Kidney capillary endothelial cell (primary cell): ENCODE measurements at places on chromosomes 1 and 21.

GRCh38 chr1:157732755-157733154 lies 32.2 kb upstream of the FCRL3 start:
- DNase-seq, result no peak

GRCh38 chr1:223631473-223631872 lies 34.0 kb downstream of the CAPN8 start:
- DNase-seq, result no peak

DNA sequence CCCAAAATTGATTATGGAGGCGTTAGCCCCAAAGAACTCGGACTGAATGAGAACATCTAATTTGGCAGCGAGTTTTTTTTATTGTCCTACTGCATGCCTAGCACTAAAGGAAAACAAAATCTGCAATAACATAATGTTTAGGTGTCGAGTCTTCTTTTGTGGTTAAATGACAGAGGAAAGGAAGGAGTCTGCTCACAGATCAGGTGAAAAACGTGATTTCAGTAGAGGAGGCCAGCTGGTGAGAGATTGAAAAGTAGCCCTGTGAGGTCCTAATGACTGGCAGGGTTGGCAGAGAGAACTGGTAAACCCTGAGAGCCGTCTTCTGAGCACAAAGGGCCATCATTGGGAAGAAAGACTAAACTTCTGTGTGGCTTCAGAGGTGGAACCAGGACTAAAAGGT lies 24.2 kb downstream of the WDTC1 start:
- DNase-seq, result no peak

- peak; percentile 16 for DNase-seq
Measured at GRCh38 chr1:10399444-10399941, 629 bp downstream of the PGD start.

- no peak for DNase-seq
Measured at GRCh38 chr1:99643021-99643779, 2.7 kb upstream of the PALMD start.

DNA sequence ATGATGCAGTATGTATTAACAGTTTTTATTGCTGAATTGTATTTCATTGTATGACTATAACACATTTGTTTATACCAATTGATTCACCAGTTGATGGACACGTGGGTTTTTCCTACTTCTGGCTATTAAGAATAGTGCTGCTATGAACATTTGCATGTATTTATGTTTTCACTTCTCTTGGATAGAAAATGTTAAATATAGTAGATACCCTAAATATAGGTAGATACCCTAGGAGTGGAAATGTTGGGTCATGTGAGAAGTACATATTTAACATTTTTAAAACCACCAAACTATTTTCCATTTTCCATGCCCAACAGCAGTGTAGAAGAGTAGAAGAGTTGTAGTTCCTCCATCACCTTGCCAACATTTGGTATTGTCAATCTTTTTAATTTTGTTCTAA lies 7.8 kb downstream of the PHTF1 start:
- no peak for DNase-seq

GRCh38 chr1:914131-914890 lies 9.4 kb upstream of the SAMD11 start:
- no peak for DNase-seq

GRCh38 chr21:26782747-26783146 lies 62.5 kb downstream of the ADAMTS1 start:
- no peak for DNase-seq

GRCh38 chr1:74396462-74396861 lies 115.9 kb downstream of the LRRC53 start:
- no peak for DNase-seq

DNA sequence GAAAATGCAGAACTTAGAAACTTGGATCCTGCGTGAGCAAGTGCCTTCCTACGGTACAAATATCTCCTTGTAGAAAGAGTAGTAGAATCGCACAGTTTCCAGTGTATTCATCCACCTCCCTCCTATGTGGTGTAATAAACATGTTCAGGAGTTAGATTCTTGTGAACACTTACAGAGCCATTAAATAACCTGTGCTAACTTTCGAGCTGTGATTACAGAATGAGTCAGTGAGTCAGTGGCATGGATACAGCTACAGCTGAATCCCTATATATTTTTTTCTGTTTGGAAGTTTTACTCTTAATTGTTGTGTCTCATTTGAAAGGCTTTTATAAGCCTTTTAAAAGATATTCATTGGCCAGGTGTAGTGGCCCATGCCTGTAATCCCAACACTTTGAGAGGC lies 148.7 kb downstream of the EDEM3 start:
- DNase-seq, result no peak

- peak; percentile 12 for DNase-seq
Measured at GRCh38 chr1:41240781-41241353, 1.2 kb downstream of the SCMH1 start.

DNA sequence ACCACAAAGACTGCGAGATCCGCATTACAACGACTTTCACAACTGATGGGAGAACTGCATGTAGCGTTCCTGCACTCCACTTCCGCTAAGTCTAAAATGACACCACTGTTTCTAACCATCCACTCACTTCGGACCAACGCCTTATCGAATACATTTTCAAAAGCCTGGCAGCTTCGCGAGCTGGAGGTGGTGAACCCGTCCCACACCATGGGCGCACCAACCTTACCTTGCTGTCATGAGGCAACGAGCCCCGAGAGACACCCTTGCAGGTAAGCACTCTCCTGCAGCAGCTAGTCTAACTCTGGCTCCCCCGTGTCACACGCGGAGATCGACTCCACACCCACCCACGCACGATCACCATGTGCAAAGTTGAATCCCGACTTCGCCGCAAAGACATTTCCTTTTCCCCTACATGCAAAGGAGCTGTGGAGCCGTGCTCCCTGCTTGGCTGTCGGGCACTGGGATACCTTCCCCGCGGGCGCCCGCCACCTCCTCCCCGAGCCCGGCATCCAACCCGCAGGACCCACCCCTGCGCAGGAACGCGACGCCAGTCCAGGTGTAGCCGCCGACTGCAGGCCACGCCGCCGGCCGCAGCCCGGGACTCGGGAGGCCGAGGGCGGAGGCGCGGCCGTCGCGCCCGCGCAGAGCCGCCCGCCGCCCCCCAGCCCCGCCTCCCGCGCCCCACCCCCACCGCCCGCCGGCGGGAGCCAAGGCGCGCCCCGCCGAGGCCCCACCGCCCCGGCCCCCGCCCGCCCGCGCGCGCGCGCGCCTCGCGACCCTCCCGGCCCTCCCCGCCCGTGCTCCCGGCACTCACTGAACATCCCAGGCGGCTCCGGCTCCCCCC lies 629 bp downstream of the TAF5L start:
- DNase-seq, result peak; percentile 6

DNA sequence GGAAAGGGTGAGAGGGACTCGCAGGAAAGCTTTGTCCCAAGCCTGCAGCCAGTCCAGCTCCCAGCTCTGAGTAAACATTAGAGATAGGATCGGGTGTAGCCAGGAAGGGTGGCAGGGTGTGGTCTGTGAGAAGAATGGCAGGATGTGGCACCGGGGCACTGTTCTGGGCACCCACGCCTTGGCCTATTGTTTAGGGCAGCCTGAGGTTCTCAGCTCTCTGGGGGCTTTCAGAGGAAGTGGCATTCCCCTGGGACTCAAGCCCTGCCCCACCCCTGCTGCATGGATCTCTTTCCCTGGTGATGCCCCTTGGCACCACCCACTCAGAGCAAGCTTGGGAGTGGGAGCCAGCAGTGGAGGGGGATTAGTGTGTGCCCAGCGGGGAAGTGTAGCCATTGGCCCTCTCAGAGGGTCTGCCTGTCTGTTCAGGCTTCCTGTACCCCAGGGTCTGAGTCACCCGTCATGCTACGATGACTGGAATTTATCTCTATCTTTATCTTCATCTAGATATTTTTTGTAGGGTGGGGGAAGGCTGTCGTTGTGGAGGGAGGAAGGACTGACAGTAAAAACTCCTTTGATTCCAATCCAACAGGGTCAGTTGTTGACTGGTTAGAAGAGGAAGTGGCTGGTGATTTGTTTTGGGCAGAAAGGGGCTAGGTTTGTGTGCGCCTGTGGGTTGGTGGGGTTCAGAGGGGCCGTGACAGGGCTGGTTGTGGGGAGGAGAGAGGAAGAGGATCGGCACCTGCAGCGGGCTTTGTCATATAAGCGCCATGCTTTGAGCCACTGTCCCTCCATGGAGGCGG lies 31.6 kb downstream of the SOX13 start:
- peak; percentile 90 for DNase-seq

- no peak for DNase-seq
Measured at GRCh38 chr1:84412316-84412942, 14.1 kb downstream of the DNASE2B start.

GRCh38 chr1:31521761-31522555 lies 54.4 kb upstream of the TINAGL1 start:
- no peak for DNase-seq

DNA sequence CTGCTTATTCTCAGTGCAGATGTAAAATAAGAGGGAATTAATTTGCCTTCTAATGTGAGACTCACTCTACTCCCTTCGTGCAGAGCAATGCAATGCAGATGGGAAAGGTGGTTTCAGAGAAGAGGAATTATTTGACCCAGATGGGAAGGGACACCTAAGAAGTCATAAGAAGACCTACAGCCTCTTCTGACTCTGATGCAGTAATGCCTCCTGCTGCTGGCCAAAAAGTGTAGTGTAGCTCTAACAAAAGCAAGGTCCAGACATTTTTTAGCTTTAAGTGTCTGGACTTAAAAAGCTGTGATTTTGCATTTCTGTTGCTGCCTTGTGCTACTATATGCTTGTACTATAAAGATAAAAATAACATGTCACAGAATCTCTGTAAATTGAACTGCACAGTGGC lies 501.4 kb downstream of the TTLL7 start:
- DNase-seq, result peak; percentile 4

DNA sequence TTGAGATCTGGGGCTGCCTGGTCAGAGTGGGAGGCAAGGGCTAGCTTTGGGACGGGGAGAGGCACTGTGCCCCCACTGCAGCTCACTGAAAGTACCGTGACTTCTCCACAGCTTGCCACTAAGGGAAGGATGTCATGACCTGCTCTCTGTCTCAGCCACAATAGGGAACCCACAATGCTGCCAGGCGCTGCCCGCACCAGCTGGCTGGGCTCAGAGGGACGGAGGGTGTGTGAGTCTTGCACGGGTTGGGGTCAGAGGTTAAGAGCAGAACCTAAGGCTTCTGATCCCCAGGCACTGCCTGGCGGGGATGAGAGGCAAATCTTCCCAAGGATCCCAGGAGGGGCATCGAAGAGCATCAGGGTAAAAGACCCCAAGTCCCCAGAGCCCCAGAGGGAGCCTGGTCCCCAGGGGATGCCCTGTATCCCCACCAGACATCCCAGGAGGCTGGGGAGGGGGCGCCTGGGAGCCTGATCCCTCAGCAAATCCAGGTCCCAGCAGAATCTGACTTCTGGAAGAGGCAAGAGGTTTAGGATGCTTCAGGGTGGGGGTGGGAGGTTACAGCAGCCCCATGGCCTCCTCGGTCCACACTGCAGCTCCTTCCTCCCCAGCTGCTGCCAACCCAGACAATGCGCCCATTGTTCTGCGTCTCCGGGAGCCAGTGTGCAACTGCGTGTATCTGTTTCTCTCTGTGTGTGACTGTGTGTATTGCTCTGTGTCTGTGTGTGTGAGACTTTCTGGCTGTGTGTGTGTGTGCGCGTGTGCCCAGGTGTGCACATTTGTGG lies 2.0 kb upstream of the MARCKSL1 start:
- DNase-seq, result no peak

- DNase-seq, result no peak
Measured at GRCh38 chr1:59952065-59952464, 25.5 kb upstream of the CYP2J2 start.

GRCh38 chr1:58883037-58883887 lies 99.4 kb upstream of the JUN start:
- peak; percentile 100 for DNase-seq

DNA sequence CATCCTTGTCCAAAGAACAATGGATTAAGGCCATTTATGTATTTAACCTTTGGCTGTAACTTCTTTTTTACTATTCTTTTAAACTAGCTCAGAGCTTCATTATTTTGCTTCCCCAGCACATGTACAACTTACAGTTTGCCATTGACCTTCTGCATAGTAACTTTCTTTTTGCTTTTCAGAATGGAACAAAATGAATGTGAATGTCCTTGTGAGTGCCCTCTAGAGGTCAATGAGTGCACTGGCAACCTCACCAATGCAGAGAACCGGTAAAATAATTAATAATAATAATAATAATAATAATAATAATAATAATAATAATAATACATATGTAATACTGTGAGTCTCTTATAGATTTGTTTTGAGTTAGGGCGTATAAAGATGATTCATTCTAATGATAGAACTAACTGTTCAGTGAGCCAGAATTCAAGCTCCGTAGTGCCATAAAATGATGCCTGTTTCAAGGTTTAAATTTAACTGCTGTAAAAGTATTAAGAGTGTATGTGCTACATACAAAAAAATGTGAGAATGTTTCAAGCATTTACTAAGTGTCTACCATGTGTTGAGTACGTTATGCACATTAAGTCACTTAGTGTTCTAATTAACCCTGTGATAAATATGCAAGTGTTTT lies 69.0 kb upstream of the RAVER2 start:
- DNase-seq, result peak; percentile 44
